ENCODE measurements at places on chromosomes 7 and 10.

- no peak for DNase-seq
Measured at GRCh38 chr7:128708235-128708634, 30.9 kb upstream of the CALU start.

GRCh38 chr7:123727071-123727837 is 21.5 kb downstream of the WASL start:
- DNase-seq = no peak

- no peak for DNase-seq
Measured at GRCh38 chr10:70324339-70324861, 40.6 kb upstream of the NPFFR1 start.

- DNase-seq = no peak
Measured at GRCh38 chr7:136389933-136390332, 412.8 kb upstream of the MTPN start.

Measured in stimulated activated CD4-positive, alpha-beta T cell treated with anti-CD3 and anti-CD28 coated beads, Interleukin-2, amount 100 ng/mL, for 24 hours (primary cell).